Stimulated activated CD8-positive, alpha-beta memory T cell treated with anti-CD3 and anti-CD28 coated beads, Interleukin-15, amount 100 ng/mL, for 24 hours (primary cell): ENCODE measurements at places on chromosomes 2 and 18.

DNA sequence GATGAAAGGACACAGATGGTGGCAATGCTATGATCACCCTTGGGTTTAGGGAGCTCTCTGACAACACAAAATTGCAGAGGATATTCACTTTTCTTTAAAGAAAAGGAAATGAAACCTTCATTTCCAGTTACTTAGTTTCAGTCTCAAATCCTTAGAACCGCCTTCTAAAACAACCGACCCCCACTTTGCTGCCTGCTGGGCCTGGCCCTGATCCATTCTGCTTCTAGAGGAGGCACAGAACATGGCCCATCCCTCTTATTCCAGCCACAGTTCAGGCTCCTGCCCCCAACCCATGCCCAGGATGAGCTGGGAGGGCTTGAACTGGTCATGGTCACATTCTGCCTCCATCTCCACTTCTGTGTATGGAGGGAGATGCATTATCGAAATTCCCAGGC lies 311.6 kb downstream of the EN1 start:
- DNase-seq, result no peak

- DNase-seq, result no peak
Measured at GRCh38 chr18:62445386-62445917, 77.4 kb upstream of the ZCCHC2 start.

DNA sequence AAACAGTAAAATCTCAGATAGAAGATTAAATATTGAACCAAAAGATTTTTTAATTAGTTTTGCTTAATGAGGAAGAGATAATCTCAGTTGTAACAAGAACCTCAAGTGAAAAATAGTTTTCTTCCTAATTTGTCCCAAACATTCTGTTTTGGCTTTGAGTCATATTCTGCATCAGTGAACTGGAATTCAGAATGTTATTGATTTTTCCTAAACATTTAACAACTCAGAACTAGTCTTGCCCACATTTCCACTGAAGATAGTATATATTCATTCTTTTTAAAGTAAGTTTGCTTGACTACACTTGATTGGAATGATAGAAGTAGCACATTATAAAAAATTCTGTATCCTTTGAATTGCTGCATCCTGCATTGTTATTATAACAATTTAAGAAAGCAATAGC lies 85.7 kb upstream of the UGP2 start:
- no peak for DNase-seq

DNA sequence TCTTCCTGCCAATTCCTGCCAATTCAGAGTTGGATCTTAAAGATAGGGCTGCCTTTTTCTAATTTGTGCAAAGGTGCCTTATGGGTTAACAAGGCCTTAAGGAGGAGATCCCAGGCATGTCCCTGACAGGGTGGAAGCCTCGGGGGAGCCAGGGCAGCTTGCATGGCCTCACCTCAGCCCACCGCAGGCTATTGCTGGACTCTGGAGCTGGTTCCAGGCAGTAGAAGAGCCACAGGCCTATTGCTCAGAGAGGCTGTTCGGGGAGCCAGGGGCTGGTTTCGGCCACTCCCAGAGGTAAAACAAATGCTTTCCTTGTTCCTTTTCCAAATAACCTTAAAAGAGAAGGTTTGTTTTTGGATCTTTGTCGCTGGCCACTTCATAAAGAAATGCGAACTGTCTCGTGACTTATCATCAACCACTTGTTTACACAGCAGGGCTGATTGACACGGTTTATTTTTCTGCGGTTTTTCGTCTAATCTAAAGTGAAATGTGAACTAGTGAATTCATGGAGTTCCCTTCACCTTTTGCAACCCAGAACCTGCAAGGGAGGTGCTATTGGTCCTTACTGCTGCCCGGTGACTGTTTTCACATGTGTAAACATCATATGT lies 108.6 kb downstream of the APOB start:
- no peak for DNase-seq

- no peak for DNase-seq
Measured at GRCh38 chr2:143070704-143071103, 58.5 kb upstream of the ARHGAP15 start.

GRCh38 chr2:102206666-102207341 lies 20.0 kb downstream of the IL1RL2 start:
- DNase-seq, result no peak

DNA sequence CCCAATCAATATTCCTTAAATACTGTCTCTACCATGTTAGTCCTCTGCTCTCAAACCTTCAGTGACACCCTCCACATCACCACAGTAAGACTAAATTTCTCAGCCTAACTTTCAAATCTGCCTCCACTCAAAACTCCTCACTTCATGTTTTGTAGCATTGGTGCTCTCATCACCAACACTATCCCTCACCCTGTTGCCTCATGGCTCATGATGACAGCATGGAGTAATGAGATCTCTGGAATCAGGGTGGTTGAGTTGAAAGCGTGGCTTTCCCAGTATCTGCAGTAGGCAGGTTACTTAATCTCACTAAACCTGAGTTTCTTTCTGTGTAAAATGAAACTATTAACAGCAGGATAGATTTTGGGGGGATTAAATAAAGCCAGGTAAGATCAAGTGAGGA lies 621.4 kb downstream of the NYAP2 start:
- DNase-seq, result no peak

GRCh38 chr2:219386532-219387280 lies 1.0 kb downstream of the DNPEP start:
- no peak for DNase-seq

DNA sequence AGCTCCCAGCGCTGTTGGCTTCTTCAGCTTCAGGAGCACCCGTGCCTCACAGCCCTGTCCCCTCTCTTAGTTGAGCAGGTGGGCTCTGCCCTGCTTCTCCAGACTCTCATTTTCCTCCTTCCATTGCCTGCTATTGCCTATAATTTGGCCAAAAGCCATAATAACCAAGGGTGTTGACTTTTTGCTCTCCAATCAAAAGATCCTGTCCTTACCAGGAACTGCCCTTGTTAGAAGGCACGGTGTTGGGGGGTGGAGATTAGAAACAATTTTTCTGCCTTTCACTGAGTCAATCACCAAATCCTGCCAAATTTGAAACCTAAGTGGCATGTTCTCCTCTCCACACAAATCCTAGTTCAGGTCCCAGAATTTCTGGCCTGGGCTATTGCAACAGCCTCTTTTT lies 16.7 kb upstream of the PDIA6 start:
- DNase-seq, result no peak

- no peak for DNase-seq
Measured at GRCh38 chr2:236934166-236934565, 151.5 kb upstream of the COPS8 start.

- DNase-seq, result no peak
Measured at GRCh38 chr2:25977768-25978167, 4.5 kb downstream of the KIF3C start.

- DNase-seq, result no peak
Measured at GRCh38 chr2:189527041-189527750, 53.4 kb downstream of the SLC40A1 start.

DNA sequence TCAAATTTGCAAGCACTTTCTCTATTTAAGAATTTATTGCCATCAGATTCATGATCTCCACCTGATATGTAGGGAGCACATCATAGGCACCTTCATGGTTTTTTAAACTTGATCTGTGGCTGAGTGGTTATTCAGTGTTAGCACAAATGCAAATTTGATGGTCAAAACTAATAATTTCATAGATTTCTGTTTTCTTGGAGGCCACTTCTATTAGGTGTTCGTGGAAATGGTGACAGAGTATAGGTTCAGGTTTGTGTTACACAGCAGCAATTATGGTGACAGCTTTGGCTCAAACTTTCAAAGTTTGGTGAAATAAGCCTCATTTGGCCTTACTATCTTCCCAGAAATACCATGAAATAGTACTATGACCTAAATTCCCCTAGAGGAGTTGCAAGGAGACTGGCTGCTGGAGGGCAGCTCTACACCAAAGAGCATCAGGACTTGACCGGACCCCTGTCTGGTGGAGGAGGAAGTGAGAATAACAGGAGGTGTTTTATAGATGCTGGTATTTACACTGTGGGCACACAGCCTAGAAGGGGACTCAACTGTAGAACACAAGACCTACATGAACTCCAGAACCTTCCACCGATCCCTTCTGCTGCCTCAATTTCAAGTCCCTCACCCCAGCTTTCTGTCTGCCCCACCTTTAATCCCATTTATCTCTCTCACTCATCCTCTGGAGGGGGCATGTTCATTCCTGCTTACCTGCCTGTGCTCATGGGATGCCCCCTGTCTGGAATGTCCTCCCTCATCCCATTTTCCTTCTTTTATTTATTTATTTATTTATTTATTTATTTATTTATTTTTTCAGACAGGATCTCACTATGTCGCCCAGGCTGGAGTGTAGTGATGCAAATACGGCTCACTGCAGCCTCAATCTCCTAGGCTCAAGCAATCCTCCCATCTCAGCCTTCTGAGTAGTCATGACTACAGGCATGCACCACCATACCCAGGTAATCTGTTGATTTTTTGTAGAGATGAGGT lies 132.9 kb upstream of the SIX2 start:
- no peak for DNase-seq
